CD4-positive, alpha-beta memory T cell (primary cell): ENCODE measurements at places on chromosomes 5 and 9. TPM values are rescaled to one million over a fixed set of nuclear protein-coding genes. Genes with fewer than 3 reads are reported as not detected.

DNA sequence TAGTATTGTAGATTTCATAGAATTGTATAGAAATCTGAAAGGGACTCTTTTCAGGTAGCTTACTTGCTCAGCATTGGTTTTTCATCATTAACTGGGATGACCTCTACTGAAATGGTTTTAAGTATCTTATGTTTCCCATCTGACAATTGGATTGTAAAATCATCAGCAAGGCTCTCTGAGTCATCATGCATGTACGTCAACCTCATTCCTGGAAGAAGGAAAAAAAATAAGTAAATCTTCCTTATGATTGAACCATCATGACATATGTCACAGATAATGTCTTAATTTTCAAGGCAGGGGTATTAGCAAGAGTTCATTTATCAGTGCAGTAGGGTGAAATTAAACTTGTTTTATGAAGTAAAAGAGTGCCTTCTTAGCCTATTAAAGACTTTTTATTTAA lies 74.9 kb upstream of the CER1 start:
- DNase-seq, result no peak

- DNase-seq, result no peak
These were observed 174.6 kb upstream of the SPEF2 start for GRCh38 chr5:35442885-35443639.

- no peak for DNase-seq
These were observed 31.1 kb upstream of the RARS1 start for GRCh38 chr5:168455201-168455600.

GRCh38 chr5:178533136-178533535 lies 57.1 kb downstream of the COL23A1 start:
- DNase-seq, result no peak

DNA sequence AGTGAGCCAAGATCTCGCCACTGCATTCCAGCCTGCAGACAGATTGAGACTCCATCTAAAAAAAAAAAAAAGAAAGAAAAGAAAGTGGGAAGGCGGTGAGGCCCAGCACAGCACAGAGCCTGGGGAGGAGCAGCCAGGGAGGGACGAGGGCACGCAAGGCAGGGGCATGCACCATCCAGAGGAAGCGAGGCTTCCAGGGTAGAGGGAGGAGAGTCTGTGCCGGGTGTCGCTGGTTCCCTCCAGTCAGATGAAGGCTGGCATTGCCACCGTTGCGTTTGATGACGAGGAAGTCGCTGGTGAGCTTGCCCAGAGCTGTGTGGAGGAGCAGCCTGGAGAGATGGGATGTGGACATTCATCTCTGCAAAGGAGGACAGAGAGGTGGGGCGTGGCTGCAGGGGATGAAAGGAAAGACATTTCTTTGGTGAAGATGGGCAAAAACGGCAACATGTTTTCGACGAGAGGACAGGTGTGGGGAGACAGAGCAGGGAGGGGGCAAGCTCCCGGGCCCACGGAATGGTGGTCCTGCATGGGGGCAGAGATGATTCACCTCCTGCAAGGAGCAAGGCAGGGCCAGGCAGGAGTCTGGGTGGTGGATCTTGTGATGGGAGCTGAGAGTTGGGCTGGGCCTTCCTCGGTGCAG lies 18.6 kb upstream of the OLFM1 start:
- no peak for DNase-seq

DNA sequence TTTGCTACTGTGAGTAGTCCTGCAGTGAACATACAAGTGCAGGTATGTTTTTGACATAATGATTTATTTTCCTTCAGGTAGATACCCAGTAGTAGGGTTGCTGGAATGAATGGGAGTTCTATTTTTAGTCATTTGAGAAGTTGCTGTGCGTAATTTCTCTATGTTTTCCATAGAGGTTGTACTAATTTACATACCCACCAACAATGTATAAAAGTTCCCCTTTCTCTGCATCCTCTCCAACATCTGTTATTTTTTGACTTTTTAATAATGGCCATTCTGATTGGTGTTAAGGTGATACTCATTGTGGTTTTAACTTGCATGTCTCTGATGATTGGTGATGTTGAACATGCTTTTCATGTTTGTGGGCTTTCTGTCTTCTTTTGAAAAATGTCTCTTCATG lies 64.7 kb upstream of the CTSL start:
- no peak for DNase-seq

- DNase-seq, result no peak
These were observed 143.5 kb upstream of the PPP1R2B start for GRCh38 chr5:156706631-156707030.

GRCh38 chr5:137613554-137614265 lies 114.6 kb upstream of the SPOCK1 start:
- no peak for DNase-seq

DNA sequence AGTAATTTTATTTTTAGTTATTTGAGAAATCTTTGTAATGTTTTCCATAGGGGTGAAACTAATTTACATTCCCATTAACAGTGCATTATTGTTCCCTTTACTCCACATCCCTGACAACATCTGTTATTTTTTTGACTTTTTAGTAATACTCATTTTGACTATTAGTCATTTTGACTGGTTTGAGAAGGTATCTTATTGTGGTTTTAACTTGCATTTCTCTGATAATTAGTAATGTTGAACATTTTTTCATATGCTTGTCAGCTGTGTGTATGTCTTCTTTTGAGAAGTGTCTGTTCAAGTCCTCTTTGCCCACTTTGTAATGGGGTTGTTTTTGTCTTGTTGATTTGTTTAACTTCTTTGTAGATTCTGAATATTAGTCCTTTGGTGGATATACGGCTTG lies 27.5 kb downstream of the CCDC152 start:
- DNase-seq, result no peak

- DNase-seq, result no peak
These were observed 21.5 kb upstream of the RALGPS1 start for GRCh38 chr9:126893079-126893478.

DNA sequence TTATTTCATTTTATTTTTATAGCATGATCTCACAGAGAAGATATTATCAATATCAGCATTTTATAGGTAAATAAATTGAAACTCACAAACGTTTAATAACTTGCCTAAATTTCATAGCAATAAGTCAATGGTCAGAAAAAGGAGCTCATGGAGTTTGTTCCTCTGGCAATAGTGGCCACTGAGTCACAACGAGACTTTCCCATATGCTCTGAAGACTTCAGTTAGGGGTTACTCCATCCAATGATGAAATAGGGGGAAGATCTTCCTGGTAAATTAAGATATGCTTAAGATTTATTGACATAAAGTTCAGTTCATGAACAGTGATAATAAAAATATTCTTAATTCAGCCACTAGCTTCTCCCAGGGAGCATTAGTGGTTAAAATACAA lies 43.5 kb upstream of the HTR4 start:
- no peak for DNase-seq

DNA sequence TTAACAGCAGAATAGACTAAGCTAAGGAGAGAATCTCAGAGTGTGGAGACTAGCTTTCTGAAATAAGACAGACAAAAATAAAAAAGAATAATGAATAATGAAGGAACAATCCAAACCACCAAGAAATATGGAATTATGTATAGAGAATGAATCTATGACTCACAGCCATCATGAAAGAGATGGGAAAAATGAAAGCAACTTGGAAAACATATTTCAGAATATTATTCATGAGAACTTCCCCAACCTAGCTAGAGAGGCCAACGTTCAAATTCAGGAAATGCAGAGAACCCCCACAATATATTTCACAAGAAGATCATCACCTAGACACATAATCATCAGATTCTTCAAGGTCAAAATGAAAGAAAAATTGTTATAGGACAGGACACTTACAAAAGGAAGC lies 349.0 kb upstream of the MPDZ start:
- DNase-seq, result no peak

GRCh38 chr9:6887051-6887450 lies 129.3 kb downstream of the KDM4C start:
- no peak for DNase-seq

GRCh38 chr5:11888221-11888620 lies 16.0 kb downstream of the CTNND2 start:
- DNase-seq, result no peak

DNA sequence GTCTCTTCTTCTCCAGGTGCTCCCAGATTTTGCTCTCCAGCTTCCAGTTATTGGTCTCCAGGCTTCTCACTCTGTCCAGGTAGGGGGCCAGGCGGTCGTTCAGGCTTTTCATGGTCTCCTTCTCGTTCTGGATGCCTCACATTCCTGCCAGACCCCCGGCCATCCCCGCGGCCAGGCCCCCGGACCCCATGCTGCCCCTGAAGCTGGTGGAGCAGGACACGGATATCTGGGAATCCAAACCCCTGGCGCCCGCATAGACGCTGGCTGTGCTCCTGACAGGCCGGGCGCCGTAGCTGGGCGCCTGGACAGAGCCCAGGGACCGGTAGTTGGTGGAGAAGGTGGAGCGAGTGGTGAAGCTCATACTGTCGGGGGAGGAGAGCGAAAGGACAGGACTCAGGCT lies 534.4 kb upstream of the TLE4 start:
- DNase-seq, result no peak

The SPINK14 gene
- total RNA-seq, result not detected

The TMEM252 gene
- not detected for total RNA-seq

The GAPT gene
- total RNA-seq, result not detected

The FOXD1 gene
- total RNA-seq, result not detected

The PCDHGA7 gene
- 0.44 TPM for total RNA-seq

The PCDHGA8 gene
- 0.17 TPM for total RNA-seq
